ENCODE measurements at places on chromosomes 2 and 18. TPM values are rescaled to one million over a fixed set of nuclear protein-coding genes. Genes with fewer than 3 reads are reported as not detected.

DNA sequence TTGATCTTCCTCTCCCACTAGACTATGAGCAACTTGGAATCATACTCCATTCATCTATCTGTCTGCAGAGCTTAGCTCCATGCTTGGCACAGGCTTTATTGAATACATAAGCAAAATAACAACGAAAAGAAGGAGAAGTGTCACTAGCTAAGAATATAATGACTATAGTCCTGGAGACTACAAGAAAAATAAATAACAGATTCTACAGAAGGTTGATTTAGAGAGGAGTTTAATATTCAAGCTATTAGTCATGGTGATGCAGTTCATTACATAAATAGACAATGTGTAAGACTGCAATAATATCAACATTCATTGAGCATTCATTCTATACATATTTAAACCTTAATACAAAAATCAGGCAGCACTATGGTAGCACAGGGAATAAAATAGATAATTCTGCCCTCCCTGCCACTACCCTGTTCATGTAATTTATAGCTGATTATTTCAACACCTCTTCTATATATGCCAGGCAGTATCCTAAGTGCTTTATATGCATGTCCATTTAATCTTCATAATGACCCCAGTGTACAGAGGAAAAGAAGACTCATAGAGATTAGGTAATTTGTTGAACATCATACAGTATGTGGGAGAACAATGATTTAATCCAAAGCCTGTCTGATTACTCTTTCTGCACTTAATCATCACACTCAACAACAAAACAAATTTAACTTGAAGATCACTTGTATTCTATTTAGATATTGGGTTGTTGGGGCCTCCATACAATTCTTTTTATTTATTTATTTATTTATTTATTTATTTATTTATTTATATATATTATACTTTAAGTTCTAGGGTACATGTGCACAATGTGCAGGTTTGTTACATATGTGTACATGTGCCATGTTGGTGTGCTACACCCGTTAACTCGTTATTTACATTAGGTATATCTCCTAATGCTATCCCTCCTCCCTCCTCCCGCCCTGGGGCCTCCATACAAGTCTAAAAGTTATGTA is 165.3 kb downstream of the RNF152 start:
- H3K36me3 ChIP-seq = no peaks in the 10 kb centered on the region
- DNase-seq = no peak
- no peaks in the 10 kb centered on the region for H3K27me3 ChIP-seq
- no peak overlapping the region for H3K27ac ChIP-seq
- no peaks in the 10 kb centered on the region for H3K4me1 ChIP-seq

GRCh38 chr2:17196380-17196779 is 321.9 kb downstream of the RAD51AP2 start:
- no peaks in the 10 kb centered on the region for H3K4me1 ChIP-seq
- DNase-seq = no peak
- H3K4me3 ChIP-seq = no peak overlapping the region
- no peaks in the 10 kb centered on the region for H3K36me3 ChIP-seq
- H3K27me3 ChIP-seq = no peaks in the 10 kb centered on the region

- peaks cover 2% of the 10 kb centered on the region for H3K4me1 ChIP-seq
- no peak overlapping the region for H3K4me3 ChIP-seq
- no peak for DNase-seq
- H3K36me3 ChIP-seq = peaks cover 4% of the 10 kb centered on the region
- H3K27ac ChIP-seq = no peak overlapping the region
Observed at GRCh38 chr18:79816092-79816491, 18.4 kb downstream of the KCNG2 start.

NYAP2 gene
- 12.6 TPM for total RNA-seq

DSEL gene
- total RNA-seq = 55.4 TPM

MBP gene
- total RNA-seq = 631 TPM

ERFE gene
- 1.8 TPM for total RNA-seq

Data from spinal cord (tissue), 10 donors.